ENCODE measurements at places on chromosomes 3 and 15.

DNA sequence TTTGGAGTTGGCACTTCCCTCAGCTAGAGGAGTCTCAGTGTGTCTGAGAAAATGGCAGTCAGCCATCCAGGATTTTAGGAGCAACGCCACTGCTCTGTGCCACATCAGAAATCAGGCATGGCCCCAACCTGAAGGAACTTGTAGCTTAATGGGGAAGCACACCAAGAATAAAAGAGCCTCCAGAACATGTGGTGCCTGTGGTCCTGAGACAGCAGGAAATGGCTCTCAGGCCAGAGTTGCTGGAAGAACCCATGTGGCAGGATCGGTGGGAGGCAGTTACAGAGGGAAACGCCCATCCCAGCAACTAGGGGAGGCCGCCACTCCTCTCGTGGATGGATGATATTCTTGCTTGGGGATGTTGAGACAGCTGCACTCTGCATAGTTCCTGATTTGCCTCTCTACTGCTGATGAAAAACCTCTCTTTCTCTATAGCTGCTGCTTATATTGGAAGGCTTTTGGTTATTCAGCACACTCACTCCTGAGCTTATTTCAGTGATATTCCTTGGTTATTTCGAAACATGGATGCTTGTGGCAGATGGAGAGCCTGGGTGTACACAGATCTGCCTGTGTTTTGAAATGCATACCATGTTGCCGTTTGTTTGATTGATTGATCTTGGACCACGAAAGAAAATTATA is 52.4 kb downstream of the KLHL25 start:
- DNase-seq: no peak

GRCh38 chr3:94175677-94176076 is 112.8 kb downstream of the NSUN3 start:
- DNase-seq: no peak

GRCh38 chr15:78925956-78926743 is 18.7 kb downstream of the CTSH start:
- no peak for DNase-seq

DNA sequence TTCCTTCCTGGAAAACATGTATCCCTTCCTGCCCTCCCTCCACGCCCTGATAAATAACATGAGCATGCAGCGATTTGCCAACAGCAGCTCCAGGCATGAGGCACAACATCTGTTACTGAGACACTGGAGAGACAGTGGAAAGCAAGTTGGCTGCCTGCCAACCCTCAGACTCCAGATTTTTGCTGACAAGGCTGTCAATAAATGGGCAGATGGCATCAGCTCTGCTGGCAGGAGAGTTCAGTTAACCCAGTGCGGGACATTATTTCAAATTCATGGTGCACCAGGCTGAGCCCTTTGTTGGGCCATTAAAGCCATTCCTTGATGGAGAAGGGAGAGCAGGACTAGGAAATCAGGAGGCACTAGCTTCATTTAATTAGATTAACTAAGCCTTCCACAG is 293.3 kb downstream of the MEX3B start:
- no peak for DNase-seq

DNA sequence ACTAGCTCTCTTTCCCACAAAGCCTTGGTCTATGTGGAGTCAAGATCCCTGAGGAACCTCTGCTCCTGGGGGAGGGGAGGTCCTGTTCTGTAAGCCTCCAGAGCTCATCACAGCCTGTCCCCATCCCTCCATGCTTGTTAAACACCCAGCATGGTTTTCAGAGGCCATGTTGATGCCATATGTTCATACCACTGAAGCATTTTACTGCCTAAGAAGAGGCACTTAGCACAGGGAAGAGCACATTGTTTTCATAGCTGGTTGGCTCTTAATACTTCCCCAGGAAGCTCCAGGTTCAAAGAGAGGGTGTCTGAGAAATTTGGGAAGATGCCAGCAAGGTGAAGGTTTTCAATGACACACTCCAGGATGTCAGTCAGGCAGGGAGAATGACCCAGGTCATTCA is 25.6 kb downstream of the CPNE4 start:
- DNase-seq: no peak

- no peak for DNase-seq
Observed at GRCh38 chr15:90643301-90643632, 73.9 kb upstream of the BLM start.

DNA sequence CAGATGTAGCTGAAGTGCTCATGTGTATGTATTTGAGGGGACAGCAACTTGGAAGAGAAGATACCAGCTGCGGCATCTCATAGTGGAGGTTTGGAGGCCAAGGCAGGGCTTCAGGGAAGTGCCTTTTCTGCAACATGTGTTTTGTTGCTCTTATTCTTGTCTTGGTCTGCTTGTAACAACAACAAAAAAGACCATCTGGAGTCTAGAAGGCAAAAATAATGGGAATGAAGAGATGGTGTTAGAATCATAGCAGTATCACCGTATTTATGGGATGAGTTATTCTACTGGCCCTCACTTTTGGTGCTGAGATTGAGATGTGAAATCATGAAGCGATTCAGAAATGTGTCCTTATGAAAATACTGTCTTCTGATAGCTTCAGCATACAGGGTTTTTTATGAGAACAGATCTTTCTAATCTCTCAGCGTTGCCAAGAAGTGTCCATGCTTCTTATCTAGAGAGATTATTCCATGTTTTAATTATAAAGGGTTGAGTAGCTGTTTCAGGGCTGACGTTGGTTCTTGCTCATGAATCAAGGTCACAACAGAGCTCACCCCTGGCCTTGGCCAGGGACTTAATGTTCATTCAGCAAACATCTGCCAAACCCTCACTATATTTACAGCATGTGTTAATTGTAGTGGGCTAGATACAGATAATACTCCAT is 58.0 kb downstream of the ITPR1 start:
- DNase-seq: no peak

DNA sequence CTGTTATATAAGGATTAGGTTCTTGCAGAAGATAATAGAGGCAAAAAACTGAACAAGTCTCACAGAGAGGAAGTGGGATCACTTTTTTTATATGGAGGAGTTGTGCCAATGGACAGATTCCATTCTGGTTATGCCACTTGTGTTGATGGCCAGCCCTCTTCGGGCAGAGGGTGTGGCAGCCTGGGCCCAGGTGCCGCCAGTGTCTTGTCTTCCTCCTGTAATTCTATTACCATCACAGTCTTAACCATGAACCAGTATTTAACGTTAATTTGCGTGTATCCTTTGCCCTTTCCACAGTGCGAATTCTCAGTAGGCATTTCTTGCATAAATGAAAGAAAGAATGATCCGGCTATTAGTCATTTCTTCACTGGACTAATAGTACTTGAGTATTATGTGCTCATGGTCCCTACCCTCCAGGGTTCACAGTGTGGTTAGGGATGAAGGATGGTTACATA is 7.0 kb upstream of the USP4 start:
- peak; percentile 66 for DNase-seq

- no peak for DNase-seq
Observed at GRCh38 chr3:67329358-67329757, 325.1 kb downstream of the SUCLG2 start.

- DNase-seq: peak; percentile 42
Observed at GRCh38 chr15:99076555-99077308, 28.1 kb upstream of the SYNM start.

- no peak for DNase-seq
Observed at GRCh38 chr3:155158346-155159037, 78.4 kb downstream of the MME start.

DNA sequence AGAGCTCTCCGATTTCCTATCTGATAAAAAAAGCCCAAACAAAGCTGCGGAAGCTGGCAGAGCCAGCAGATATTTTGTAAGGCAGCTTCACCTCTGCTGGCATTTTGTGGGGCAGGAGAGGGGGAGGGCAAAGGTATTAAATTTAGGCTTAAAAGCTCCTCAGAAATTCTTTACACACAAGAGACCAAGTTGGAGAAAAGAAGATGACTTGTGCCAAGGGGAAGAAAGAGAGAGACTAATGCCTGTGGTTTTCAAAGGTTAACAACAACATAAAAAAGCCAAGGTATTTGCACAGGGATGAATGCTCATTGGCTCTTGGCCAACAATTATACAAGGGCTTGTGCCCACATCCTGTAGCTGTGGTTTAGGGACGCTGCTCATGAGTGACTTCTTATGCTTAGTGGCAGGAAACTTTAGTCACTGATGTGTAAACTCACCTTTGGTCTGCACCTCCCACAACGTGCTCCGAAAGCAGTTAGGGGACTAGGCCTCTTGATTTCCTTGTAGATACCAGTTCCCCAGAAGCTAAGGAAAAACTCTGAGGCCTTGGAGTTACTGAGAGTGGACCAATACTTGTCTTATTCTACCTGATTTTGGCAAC is 152.9 kb downstream of the TPRG1 start:
- no peak for DNase-seq

- no peak for DNase-seq
Observed at GRCh38 chr15:31852933-31853799, 177.1 kb upstream of the CHRNA7 start.

GRCh38 chr3:152195206-152195605 is 73.5 kb upstream of the MBNL1 start:
- DNase-seq: no peak

DNA sequence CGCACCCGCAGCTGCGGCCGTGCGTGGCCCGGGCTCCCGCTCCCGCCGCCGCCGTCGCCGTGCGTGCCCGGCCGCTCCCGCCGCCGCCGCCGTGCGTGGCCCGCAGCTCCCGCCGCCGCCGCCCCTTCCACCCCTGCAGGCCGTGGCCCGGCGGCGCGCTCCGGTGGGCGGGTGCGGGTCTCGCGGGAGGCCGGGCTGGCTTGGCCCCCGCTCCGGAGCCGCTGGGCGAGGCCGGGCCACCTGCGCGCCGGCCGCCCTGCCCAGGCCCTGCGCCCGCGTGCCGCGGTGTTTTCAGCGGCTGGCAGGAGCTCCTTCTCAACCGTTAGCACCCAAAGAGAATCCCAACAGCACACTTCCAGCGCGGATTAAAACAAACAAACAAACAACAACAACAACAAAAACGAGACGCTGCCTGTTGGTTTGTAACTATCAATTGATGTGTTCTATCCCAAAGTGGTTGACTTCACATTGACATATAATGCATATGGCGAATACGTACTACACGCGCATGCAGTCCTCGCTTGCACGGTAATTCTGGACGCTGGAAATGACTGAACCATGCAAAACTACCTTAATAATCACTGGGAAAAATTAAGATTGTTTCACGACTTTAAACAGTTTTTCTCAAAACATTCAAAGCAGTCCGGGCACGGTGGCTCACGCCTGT is 113.7 kb upstream of the GOLGA8J start:
- DNase-seq: no peak

- DNase-seq: peak; percentile 44
Observed at GRCh38 chr3:17831366-17831765, 88.9 kb upstream of the TBC1D5 start.

GRCh38 chr15:68730976-68731897 is 89.5 kb downstream of the ANP32A start:
- no peak for DNase-seq

DNA sequence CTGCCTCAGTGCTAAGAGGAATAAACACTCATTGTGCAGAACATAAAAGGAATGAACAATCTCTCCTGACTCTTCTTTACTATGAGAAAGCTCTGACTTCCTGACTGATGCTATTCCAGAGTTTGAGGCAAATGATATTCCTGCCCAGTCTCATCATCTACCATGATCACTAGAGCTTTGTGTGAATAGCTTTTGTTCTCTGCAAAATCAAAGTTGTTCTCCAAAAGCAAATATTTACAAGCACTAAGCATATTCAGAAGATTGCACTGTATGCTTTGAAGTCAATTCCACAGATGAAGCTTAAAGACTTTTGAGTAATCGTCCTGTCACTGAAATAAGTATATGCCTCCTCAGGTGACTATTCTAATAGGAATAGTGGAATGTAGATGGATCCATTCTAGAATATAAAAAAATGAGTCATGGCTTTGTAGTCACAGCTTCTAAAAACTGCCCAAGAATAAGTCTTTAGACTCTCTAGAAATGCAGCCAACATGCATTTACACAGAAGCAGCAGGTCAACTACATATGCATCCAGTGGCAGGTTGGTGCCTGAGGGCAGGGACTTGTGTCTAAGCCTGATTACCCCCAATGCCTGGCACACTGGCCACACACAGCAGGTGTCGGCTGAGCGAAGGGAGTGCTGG is 34.6 kb downstream of the TNFAIP8L3 start:
- no peak for DNase-seq
